ENCODE measurements at places on chromosomes 3 and 15. TPM values are rescaled to one million over a fixed set of nuclear protein-coding genes. Genes with fewer than 3 reads are reported as not detected.

The ALS2CL gene
- 0.10 TPM for total RNA-seq

The CLDN18 gene
- total RNA-seq, result not detected

The PPP1R14D gene
- total RNA-seq, result not detected

The BCHE gene
- not detected for total RNA-seq

The TNNC1 gene
- total RNA-seq, result 0.32 TPM

The NPAP1 gene
- total RNA-seq, result not detected

The FBXO40 gene
- not detected for total RNA-seq

The CAND2 gene
- total RNA-seq, result 0.29 TPM

The SLC12A6 gene
- 33.2 TPM for total RNA-seq

The EPHA3 gene
- total RNA-seq, result not detected

The DUOX2 gene
- total RNA-seq, result not detected

Measured in activated T-helper 1 cell treated with anti-CD3 and anti-CD28 coated beads, Interleukin-12 subunit alpha, Interleukin-12 subunit beta, Interleukin-2, Interleukin-4 antibody, amounts not matched to agents 30 ng/mL and 10 ng/mL and 1 ng/mL, durations not matched to agents 14 hours and 24 hours and 36 hours (primary cell).